T follicular helper cell (primary cell): ENCODE measurements at places on chromosomes 5 and 9.

- no peak for DNase-seq
These were observed 280.6 kb downstream of the NR2F1-AS1 start for GRCh38 chr5:93300309-93300923.

GRCh38 chr5:176742246-176743105 lies 67.9 kb upstream of the UNC5A start:
- DNase-seq, result no peak

DNA sequence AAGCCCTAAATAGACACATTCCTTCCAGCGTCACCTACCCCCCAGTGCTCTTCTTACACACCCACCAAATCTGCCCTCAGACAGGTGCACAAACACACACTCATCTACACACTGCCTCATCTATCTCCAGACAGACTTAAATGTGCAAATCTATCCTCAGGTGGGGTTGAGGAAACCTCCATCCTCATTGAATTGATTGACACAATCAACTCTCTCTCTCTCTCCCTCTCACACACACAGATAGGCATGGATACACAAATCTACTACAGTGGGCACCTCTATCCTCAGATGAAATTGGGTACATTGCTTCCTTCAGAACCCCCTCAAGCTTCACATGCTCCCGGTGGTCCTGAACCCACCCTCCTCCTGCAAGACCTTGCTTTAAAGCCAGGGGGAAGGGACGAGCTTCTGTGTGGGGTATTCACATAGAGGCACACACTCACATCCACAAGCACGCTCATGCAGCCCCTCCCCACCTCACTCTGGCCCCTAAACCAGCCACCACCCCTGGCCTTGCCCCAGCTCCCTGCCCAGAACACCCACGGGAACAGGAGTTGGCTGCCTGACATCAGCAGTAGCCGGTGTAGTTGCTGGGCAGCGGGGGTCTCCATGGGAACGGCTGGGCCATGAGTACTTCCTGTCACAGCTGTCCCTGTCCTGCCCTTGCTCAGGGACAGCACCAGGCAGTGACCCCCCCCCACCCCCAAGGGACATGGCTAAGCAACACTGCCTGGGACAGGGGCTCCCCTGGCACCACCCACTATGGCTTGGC lies 22.8 kb downstream of the PCDH1 start:
- DNase-seq, result no peak

GRCh38 chr5:6251565-6252102 lies 126.7 kb downstream of the MED10 start:
- no peak for DNase-seq

DNA sequence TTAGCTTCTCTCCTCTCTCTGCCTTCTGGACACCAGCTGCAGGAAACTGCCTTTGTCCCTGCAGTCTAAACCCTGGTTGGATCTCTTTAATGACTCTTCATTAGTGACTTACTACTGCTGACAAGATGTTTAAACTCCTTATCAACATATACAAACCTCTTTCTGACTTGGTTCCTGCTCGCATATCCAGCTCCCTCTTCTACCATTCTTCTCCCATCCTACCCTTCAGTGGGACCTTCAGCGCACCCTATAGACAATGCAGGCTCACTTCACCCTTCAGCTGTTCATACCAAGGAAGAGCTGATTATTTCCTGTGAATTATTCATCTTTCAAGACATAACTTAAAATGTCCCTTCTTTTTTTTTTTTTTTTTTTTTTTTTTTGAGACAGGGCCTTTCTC lies 436.5 kb downstream of the KIAA0825 start:
- DNase-seq, result no peak

DNA sequence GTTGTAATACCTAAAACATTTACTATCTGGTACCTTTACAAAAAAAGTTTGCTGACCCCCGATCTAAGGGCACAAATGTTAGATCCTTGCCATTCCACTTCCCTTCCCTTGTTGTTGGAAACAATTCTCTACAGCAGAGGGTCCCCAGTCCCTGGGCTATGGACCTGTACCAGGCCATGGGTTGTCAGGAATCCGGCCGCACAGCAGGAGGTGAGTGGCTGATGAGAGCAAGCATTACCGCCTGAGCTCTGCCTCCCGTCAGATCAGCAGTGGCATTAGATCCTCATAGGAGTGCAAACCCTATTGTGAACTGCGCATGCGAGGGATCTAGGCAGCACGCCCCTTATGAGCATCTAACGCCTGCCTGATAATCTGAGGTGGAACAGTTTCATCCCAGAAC lies 248.5 kb downstream of the AP3B1 start:
- DNase-seq, result no peak
